CD4-positive, alpha-beta T cell (primary cell): ENCODE measurements at places on chromosomes 12 and 14. TPM values are rescaled to one million over a fixed set of nuclear protein-coding genes. Genes with fewer than 3 reads are reported as not detected.

GRCh38 chr12:96136161-96136560, 58.0 kb upstream of the ELK3 start:
- H3K36me3 ChIP-seq, result no peaks in the 10 kb centered on the region
- H3K27me3 ChIP-seq, result no peaks in the 10 kb centered on the region
- H3K4me1 ChIP-seq, result peaks cover 9% of the 10 kb centered on the region
- no peak overlapping the region for H3K4me3 ChIP-seq
- no peak for DNase-seq

GRCh38 chr12:106839333-106839732, 64.9 kb downstream of the RIC8B start:
- DNase-seq, result no peak
- no peak overlapping the region for H3K27ac ChIP-seq
- no peaks in the 10 kb centered on the region for H3K27me3 ChIP-seq
- H3K4me1 ChIP-seq, result no peaks in the 10 kb centered on the region
- peaks cover 7% of the 10 kb centered on the region for H3K36me3 ChIP-seq

- no peak overlapping the region for H3K27ac ChIP-seq
- no peaks in the 10 kb centered on the region for H3K4me1 ChIP-seq
- no peaks in the 10 kb centered on the region for H3K27me3 ChIP-seq
- H3K36me3 ChIP-seq, result no peaks in the 10 kb centered on the region
Observed at GRCh38 chr12:119113496-119113986, 65.2 kb upstream of the HSPB8 start.

DNA sequence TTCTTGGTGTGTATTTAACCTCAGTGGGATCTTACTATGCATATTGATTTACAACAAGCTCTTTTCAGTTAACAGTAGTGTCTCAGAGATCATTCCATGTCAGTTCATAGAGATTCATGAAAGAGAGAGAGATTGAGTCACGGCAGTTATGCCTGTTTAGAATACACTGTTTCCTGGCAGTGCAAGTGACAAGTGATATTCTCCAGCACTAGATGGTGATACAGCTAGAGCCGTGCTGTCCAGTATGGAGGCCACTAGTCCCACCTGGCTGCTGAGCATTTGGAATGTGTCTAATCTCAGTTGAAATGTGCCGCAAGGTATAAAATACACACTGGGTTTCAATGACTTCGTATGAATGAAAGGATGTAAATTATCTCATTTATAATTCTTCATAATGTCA, 184.4 kb downstream of the SUDS3 start:
- H3K27me3 ChIP-seq, result no peaks in the 10 kb centered on the region
- DNase-seq, result no peak
- H3K4me3 ChIP-seq, result no peak overlapping the region
- no peaks in the 10 kb centered on the region for H3K36me3 ChIP-seq
- H3K4me1 ChIP-seq, result no peaks in the 10 kb centered on the region

The SLC6A12 gene
- not detected for total RNA-seq

The ARHGEF25 gene
- 0.25 TPM for total RNA-seq

The IL26 gene
- total RNA-seq, result 0.25 TPM

The BHLHE41 gene
- not detected for total RNA-seq

The MMP14 gene
- total RNA-seq, result 2.6 TPM

The STAT6 gene
- 133 TPM for total RNA-seq

The GPN3 gene
- 2.8 TPM for total RNA-seq

The KRT78 gene
- total RNA-seq, result not detected
